ENCODE measurements at places on chromosomes 6 and 20.

DNA sequence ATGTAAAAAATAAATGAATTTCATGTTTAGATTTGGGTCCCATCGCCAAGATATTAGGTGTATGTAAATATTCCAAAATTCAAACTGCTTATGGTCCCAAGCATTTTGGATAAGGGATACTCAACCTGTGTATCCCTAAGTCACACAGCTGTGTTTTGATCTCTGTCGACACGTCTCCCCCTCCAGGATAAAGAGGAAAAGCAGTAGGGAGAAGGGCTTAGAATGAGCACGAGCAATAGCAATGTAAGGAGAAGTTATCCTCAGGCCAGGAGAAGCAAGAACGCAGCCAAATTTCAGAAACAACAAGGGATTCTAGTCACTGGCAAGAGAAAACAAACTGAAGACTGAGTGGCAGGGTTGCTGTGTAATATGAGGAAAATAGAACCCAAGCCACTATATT lies 181.2 kb downstream of the AIG1 start:
- no peak for DNase-seq

DNA sequence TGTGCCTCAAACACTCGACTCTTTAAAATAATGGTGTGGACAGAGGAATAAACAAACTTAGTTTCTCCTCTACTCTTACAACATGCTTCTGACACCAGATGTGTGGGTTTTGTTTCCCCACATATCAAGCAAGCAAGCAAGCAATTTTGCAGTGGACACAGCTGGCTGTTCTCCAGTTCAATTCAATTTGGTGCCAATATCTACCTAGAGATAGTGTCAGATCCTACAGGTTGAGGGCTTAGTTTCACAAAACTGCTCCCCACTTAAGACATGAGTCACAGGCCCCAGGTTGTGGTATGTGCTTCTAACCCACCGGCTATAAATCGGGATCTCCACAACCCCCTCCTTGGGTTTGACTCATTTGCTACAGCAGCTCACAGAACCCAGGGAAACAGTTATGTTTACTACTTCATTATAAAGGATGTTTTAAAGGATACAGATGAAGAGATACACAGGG lies 131.4 kb upstream of the TRAF3IP2 start:
- DNase-seq, result no peak

DNA sequence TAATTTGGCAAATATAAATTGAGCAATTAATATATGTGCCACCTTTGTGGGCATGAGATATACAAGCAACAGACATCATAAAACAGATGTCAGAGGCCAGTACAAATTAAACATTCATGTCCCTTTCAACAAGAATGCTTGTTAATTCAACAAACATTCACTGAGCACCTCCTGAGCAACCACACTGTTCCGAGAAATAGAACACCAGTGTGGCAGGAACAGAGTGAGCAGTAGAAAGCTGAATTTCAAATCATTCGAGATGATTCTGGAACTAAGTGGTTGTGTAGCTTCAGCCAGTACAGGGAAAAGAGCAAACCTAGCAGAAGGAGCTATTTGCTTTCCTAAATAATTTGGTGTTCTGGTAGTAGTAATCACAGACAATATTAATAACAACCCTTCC lies 227.7 kb downstream of the CBLN4 start:
- DNase-seq, result no peak

- DNase-seq, result no peak
Observed at GRCh38 chr20:32893263-32894025, 34.7 kb downstream of the EFCAB8 start.

- DNase-seq, result no peak
Observed at GRCh38 chr6:119170447-119171087, 92.1 kb upstream of the FAM184A start.

GRCh38 chr6:84772428-84773132 lies 8.2 kb upstream of the TBX18 start:
- no peak for DNase-seq

Measured in amygdala (tissue), 56 donors.